ENCODE measurements at places on chromosomes 2 and 18.

DNA sequence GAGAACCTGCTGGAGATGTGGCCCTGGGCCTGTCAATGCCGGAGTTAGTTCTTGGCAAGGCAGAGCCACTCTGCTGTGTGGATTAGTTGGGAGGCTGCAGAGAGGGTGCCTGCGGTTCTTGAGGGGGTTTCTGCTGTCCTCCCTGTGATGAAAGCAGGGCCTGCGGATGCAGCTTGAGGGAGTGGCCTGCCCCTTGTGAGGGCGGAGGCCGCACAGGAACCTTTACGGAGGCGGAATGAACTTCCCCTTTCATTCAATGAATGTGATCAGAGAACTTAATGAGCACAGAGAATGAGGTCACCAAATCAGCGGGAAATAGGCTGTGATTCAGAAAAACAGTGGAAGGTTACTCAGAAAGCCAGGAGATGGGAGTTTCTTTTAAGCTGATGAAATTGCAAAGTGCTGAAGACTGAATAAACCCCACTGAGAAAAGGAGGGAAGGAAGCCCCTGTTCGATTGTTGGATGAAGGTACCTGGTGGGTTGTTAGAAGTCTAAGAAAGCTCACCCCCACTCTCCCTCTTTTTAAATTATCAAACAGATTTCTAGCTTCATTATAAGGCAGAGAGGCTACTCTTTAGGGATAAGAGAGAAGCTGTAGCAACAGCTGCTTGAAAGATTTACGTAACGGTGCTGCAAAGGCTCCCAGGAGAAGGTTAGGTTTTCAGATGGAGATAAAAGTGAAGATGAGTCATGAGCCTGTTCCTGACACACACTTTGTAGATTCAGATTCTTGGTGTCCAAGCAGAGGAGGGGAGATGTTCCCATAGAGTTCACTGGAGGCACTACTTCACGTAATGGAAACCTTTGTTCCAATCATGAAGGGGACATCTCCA is 47.4 kb downstream of the VWA3B start:
- DNase-seq, result peak; percentile 68

DNA sequence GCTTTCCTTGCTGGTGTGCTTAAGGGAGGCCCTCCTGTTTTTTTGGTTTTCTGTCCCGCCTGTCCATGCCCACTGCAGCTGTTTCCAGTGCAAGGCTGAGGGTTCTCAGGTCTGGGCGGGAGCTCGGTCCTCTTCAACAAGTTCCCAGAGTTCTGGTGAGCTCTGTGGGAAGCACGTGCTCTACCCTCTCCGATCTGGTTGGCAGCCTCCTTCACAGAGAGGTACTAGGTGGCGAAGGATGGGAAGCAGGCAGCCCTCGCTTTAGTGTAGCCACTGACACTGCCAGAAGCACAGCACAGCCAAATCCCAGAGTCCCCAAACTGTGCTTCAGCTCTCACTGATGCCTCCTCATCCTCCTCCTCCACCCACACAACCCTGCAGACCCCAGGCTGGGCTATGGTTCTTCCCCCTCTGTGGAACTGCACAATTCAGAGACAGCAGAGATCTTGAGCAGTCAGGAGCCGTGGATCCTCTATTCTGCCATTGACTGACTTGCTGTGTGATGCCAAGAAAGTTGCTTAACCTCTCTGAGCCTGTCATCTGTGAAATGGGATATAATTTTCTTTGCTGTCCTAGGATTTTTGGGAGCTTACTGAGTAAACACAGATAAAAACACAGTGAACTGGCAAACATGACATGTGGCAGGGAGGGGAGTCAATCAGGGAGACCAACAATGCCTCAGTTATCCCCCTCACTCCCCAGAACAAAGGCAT is 157.3 kb downstream of the MSH2 start:
- DNase-seq, result no peak

DNA sequence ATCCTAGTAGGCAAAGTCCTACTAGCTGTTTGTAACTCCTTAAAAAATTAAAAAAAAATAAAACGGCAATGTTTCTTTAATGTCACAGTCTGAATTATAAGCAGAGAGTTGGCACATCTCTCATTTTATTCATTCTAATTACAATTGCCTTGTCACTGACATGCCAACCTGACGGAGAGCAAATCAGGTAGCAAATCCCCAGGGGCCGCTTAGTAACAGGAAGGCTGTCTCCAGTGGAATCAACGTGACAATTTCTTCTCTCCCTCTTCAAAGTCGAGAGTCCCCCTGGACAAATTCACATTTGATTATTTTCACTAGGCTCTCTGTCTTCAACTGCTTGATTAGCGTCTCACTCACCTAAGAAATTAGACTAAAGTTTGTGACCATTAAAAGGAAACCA is 1598.9 kb upstream of the PIK3C3 start:
- DNase-seq, result no peak

- no peak for DNase-seq
Observed at GRCh38 chr2:126792993-126793392, 105.7 kb upstream of the TEX51 start.

DNA sequence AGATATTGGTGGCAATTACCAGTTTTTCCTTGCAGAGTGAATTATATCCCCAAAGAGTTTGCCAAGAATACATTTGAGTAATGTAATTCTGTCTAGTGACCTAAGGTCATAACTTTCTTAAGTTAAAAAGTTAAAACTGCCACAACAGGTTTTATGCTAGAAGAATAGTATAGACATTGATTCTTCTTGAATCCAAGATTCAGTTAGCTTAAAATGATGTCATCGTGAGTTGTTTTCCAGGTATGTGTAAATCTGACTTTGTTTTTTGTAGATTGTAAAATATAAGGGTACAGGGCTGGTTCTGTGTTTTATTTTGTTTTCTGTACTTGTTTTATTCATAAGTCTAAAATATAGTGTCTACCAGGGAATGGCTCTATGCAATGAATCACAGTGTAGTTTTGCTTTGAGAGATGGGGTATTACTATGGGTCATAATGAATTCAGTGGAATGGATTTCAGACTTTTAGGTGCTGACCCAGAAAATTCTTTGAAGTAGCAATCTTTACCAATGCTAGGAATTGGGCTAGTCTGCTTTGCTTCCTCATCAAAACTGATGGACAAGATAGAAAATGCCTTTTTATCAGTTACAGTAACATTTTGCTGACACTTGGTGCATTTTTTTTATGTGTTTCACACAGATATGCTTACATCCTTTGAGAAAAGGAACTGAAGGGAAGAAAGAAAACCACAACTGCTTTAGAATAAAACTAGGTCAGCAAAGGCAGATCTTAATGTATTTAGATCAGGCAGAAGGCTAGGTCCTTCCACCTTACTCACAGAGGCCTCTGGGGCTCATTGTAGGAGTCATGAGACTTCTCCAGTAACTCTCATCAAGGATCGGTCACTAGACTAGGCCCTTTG is 20.8 kb upstream of the MGAT5 start:
- DNase-seq, result no peak

DNA sequence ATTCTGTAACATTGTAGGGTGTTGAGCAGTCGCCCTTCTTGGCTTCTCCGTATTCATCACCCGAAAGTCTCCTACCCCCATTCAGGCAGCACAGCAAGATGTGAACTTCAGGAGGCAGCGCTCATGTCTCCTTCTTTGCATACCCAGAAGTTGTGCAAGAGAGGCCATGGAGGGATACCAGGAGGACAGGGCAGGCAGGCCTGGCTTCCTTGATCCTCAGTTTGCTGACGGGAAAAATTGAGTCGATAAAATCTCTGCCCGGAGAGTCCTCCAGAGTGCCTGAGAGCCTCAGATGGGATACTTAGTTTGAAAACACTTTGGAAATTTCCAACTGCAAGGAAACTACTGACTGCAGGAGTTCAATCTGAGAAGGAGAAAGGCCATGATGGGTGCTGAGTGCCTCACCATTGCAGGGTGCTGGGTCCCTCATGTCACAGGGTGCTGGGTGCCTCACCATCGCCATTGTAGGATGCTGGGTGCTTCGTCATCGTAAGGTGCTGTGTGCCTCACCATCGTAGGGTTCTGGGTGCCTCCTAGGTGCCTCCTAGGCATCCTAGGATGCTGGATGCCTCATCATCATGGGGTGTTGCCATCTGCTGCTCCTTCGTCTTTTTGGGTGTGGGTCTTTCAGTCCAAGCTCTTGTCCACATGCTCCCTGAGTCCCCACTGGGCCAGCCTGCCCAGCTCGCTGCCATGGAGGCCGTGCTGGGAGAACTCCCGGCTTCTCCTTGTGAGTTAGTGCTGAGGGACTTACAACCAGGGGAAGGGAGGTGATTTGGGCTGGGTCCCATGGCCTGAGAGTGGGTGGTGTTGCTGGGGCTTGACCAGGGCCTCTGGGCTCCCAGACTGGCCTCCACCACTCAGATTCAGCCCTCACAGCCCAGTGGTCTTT is 162.4 kb downstream of the DDX1 start:
- DNase-seq, result no peak

GRCh38 chr18:58991167-58991798 is 126.6 kb downstream of the ZNF532 start:
- DNase-seq, result no peak

GRCh38 chr18:67510831-67511230 is 5.7 kb downstream of the DSEL start:
- no peak for DNase-seq

DNA sequence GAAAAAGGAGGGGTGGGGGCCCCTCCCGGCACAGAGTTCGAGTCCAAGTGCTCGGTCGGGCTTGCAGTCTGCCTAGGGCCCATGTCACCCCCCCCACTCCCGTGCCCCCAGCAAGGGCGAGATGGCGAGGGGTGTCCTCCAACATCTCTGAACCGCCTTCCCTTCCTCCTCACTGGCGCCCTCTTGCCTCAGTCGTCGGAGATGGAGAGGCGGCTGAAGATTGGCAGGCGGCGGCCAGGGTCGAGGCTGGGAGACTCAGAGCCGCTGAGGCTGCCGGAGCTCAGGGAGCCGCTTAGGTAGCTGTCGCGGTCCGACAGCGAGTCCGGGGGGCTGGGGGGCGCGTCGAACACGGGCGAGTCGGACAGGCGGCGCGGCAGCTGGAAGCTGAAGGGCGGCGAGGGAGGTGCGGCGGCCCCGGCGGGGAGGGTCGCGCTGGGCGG is 2.3 kb downstream of the ZFP36L2 start:
- DNase-seq, result peak; percentile 90

- no peak for DNase-seq
Observed at GRCh38 chr2:223758131-223758840, 79.1 kb downstream of the AP1S3 start.

GRCh38 chr2:64696636-64697035 is 42.9 kb upstream of the SERTAD2 start:
- DNase-seq, result no peak

DNA sequence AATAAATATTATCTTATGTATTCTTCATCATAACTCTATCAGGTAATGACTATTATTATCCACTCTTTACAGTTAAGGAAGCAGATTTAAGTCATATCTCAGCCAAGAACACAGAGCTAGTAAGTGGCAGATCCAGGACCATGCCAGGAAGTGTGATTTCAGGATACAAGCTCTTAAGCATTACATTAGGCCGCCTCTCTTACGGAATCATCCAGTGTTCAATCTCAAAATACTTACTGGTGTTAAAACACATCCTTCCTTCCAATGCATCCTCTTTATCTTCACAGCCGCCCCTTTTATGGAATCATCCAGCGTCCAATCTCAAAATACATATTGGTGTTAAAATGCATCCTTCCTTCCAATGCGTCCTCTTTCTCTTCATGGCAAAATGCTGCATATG is 14.7 kb upstream of the RGPD4 start:
- no peak for DNase-seq

- DNase-seq, result no peak
Observed at GRCh38 chr2:36696533-36696932, at the start of gene VIT. VIT (plus strand) TSS chr2:36696707; CDS start chr2:36716371, 19,664 bp downstream.

- no peak for DNase-seq
Observed at GRCh38 chr2:30867385-30867784, 60.1 kb upstream of the CAPN13 start.

GRCh38 chr18:54440292-54440691 is 82.6 kb downstream of the C18orf54 start:
- no peak for DNase-seq

DNA sequence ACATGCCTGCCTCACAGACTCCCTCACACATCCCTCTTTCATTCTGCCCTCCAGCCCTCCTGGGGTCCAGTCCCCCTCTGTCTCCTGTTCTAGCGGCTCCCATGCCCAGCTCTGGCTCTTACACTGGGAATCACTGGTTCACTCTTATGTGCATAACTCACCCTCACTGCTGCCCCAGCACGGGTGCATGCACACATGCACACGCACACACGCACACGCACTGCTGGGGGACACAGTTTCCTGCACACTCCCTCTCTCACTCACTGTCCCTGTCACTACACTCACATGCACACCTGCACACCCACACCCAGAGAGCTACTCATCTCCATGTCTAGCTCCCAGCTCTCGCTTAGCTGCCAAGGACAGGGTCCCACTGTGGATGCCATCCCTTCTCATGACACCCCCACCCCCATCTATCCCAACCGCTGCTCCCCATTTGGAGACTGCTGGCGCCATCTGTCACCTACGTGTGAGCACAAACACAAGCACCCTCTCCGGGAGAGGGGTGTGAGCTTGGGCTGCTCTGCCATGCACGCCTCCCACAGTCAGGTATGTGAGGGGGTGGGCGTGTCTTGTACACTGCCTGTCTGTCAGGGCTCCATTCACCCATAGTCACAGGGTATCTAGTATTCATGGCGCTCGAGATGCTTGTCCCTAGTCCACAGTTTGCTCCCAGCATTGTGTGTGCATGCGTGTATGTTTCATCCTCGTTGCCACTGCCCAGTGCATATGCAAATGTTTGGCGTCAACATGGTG is 1.8 kb downstream of the ASIC4 start:
- no peak for DNase-seq

DNA sequence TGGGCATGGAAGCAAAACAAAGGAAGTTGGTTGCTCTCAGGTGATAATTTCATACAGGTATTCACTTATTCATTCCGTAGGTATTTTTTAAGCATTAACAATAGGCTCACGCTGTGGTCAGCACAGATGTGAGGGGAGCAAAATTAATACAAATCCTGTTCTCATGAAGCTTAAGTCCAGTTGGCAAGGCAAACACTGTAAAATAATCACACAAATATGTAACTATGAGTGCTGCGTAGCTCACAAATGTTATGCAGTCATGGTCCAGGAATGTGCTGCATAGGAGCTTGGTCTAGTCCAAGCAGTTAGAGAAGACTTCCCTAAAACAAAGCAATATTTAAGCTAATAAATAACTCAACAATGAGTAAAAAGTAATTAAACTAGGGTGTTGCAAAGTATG is 23.9 kb downstream of the SP5 start:
- no peak for DNase-seq
